Dermis lymphatic vessel endothelial cell (primary cell): ENCODE measurements at places on chromosomes 6 and 20. TPM values are rescaled to one million over a fixed set of nuclear protein-coding genes. Genes with fewer than 3 reads are reported as not detected.

CST2 gene
- total RNA-seq: not detected in 2 replicates

SLC22A23 gene
- total RNA-seq: 53.5 and 67.6 TPM in 2 replicates

VPS16 gene
- 33.8 and 34.6 TPM in 2 replicates for total RNA-seq

NKAIN2 gene
- not detected in 2 replicates for total RNA-seq

BANF2 gene
- total RNA-seq: not detected in 2 replicates

PTGIS gene
- under 0.01 TPM in 1 of 2 replicates, not detected in the other for total RNA-seq
